ENCODE measurements at places on chromosomes 7 and 10.

DNA sequence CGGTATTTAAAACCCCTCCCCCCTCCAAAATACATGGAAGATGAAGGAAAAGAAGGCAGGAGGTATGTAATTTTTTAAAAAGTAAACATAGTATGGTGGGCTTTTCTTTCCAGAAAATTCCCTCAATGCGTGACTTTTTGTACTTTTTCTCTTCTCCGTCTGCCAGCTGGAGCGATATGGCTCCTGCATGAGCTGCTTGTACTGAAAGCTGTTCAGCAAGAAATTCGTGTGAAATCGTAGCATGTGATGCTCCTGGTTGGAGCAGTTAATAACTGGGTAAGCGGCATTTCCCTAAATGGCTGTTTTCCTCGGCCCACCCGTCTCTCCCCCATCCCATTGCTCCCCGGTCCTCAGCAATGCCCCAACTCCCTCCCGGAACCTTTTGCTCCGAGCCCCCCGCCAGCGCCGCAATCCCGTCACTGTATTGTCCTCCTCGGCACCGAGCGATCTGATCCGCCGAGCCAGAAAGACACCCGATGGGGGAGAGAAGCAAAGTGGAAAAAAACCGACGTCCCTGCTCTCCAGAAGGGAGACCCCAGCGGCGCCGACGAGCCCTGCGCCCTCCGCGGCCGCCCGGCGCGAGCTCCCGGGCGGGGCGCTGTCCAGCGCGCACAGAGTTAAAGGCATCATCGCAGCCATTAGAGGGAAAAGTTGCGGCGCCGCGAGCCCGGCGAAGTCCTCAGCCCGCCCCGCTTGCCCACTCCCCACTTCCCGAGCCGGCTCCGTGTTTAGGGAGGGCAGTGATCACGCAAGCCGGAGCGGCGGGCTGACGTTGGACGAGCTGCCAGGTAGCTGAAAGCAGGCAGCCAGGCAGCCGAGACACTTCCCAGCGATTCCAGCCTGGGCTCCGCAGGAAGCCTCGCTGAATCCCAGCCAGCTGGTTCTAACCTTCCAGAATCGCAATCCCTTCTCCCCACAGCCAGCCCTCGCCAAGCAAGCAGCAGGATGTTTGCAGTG is at the start of gene VSTM2A:
VSTM2A (plus strand) TSS at position 707 of the 957 bp plus-strand sequence. CDS start 356 bp downstream, outside the sequence.
- DNase-seq = no peak

GRCh38 chr10:43959364-43960134 is 310.9 kb upstream of the ZNF32 start:
- no peak for DNase-seq

DNA sequence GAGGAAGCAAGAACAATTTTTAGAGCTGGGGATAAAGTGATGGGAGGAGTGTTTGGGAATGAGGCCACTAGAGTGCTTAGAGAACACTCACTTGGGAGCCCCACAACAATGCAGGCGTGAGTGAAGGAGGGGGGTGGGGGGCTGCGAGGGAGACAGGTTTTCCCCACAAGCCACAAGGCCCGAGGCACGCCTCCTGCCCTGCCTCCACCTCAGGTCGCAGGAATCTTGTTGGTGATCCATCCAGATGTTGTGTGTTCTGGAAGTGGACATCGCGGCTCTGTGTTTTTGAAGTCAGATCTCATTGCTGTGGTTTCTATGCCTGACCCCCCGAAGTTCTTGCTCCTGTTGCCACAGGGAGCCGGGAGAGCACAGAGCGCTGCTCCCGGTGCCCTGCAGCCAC is 178.0 kb upstream of the BMPER start:
- DNase-seq = no peak

DNA sequence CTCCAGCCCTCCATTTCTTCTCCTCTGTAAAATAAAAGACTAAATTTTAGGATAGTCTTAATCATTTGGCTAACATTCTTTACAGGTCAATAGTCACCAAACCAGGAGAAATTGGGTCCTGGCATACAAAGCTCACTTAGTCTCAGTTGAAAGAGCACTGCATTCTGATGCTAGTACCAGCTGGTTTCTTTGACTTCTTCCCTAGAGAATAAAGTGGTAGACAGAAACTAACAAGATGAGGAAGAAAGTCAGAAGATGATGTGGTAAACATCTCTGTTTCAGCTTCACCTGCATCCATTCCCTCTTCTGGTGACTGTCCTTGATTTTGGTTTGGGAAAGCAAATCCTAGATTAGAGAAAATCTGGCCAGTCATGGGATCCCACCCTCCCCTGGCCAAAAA is 37.2 kb downstream of the NKX2-3 start:
- no peak for DNase-seq

DNA sequence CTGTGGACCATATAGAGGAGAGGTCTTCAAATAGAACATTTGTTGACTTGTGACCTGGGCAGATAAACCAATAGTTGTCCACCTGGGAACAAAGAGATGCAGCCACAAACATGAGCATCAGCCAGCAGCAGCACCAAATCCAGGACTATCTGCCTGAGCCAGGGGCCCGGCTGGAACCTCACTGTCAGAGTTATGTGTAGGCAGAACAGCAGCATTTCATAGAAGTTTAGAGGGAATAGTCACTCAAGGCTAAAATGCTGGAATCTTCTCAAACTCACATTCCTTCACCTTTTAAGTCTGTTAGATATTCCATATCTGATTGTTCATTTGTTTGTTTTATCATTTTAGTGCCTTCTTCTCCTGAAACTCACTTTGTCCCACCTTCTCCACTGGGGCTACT is 72.2 kb upstream of the IL6 start:
- no peak for DNase-seq

DNA sequence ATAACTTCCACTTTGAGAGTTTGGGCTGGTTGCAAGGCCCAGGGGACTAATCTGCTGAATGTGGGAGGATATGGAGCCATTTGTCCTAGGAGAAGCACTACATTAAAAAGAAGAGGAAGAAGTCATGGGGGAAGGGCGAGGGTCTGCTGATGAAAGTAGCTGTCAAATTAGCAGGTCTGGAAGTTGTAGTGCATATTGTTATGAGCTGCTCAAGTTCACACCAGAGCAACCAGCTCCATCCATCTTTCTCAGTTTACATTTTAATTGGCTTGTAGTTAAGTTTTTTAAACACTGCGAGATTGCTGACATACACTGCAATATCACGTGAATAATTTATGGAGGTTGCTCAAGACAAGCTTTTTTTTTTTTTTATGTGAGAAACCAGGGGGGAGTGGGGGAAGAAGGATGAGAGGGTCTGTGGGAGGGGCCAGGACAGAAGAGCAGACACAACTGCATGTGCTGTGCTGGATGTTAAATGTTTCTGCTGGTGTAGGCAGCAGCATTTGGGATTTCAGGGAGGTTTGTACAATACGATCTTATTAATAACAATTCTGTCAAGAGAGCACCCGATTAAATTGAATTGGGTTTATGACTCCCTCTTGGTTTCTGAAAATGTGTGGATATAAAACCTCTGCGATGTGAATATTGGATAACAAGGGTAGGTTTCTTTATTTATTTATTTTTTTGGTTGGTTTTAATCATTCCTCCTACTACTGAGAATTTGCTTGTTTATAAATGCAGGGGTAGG is 759.0 kb upstream of the GALNT17 start:
- no peak for DNase-seq

GRCh38 chr7:102279537-102280400 is 6.9 kb upstream of the SH2B2 start:
- peak; percentile 53 for DNase-seq

DNA sequence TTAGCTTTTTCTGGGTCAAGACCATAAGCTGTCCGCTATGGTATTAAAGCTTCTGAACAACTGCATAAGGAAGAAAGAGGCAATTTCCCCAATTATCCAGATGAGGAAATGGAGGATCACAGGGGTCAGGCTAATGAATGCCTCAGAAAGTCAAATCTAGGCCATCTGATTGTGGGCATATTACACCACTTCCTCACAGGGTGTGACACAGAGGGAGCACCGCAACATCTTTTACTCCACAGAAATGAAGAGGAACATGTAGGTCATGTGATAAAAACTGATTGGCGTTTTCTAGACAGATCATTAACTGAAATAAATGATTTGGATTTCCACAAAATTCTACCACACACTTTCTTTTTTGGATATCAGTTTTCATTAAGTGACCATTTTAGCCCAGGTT is 384.4 kb downstream of the PARD3 start:
- no peak for DNase-seq

DNA sequence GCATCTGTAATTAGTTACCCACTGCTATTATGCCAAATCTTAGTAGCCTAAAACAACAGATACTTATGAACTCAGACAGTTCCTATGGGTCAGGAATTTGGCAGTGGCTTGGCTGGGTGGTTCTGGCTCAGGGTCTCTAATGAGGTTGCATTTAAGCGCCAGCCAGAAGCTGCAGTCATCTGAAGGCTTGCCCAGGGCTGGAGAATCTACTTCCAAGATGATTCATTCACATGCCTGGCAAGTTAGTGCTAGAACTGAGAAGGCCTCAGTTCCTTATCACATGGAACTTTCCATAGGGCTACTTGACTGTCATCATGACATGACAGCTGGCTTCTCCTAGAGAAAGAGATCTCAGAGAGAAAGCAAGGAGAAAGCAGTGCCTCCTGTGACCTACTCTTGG is 121.3 kb downstream of the AVL9 start:
- DNase-seq = no peak
